ENCODE measurements at places on chromosomes 1 and 21. TPM values are rescaled to one million over a fixed set of nuclear protein-coding genes. Genes with fewer than 3 reads are reported as not detected.

Gene ZNF683
- not detected for total RNA-seq

Gene OR2T35
- total RNA-seq = not detected

Gene JMJD4
- total RNA-seq = 27.8 TPM

- no peak for DNase-seq
Measured at GRCh38 chr1:1212780-1213344, 1.1 kb downstream of the TNFRSF4 start.

Gene SERPINC1
- total RNA-seq = not detected

- peak; percentile 62 for DNase-seq
Measured at GRCh38 chr1:61588736-61589672, 135.9 kb downstream of the TM2D1 start.

- DNase-seq = no peak
Measured at GRCh38 chr1:3332662-3333061, 121.8 kb upstream of the ARHGEF16 start.

GRCh38 chr1:19606817-19607642 lies 37.1 kb upstream of the NBL1 start:
- no peak for DNase-seq

Gene DNALI1
- total RNA-seq = not detected

- no peak for DNase-seq
Measured at GRCh38 chr1:9827558-9828185, 3.9 kb upstream of the CLSTN1 start.

DNA sequence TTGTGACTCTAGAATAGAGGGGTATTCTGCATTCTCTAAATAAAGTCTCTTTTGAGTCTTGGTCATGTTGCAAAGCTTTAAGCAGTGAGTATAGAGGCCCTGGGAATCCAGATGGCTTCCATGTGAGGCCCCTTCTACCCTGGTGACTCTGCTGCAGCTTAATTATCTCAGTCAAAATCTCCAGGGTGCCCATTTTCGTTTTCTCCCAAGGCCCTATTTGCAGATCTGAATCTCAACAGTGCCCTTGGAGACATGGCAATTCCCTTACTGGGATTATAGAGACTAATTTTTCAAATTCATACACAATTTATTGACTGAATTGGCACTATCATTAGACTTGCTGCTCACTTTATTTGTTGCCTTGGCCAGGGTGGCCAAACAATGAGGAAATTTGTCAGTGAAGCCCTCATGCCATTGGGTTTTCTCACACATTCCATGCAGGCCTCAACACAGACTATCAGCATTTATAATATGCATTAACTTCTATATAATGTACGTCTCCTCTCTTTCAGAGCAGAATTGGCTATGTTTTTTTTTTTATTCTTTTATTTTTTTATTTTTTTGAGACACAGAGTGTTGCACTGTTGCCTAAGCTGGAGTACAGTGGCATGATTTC lies 35.1 kb downstream of the PROX1 start:
- DNase-seq = no peak

Gene CTNNBIP1
- 17.4 TPM for total RNA-seq

DNA sequence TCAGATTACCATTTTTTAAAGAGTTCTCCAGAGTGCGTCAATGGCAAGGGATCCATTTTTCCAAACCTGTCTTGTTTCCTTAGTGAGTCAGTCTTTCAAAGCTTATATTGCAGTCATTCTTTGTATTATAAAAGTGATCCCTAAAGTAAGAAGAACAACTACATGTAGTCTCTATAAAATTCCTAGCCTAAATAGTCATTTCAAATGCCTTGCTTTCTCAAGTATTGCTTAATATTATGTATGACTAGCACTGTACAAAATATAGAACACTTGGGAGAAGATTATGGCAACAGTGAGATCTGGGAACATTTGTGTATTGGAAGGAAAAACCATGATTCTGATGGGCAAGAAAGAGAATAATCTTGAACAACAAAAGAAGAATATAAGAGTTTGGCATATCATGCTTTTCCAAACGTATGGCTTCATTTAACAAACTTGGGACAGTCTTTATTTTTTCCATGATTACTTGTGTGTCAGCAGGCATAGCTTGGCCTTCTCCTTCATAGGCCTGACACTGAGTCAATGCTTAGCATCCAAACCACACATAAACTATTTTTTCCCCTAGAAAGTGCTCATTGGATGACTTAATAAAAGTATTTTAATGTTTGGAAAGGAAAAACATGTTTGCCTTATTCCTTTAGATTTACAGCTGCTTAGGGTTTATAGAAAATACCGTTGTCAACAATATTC lies 547.4 kb downstream of the LTN1 start:
- DNase-seq = no peak

- DNase-seq = no peak
Measured at GRCh38 chr1:65476327-65476726, 55.9 kb downstream of the LEPR start.

Gene ENTREP3
- total RNA-seq = 59.3 TPM

Gene KIFAP3
- total RNA-seq = 12.5 TPM

- DNase-seq = no peak
Measured at GRCh38 chr1:55990007-55990406, 589.4 kb downstream of the PLPP3 start.

GRCh38 chr21:33685613-33686197 lies 43.4 kb downstream of the ITSN1 start:
- no peak for DNase-seq

DNA sequence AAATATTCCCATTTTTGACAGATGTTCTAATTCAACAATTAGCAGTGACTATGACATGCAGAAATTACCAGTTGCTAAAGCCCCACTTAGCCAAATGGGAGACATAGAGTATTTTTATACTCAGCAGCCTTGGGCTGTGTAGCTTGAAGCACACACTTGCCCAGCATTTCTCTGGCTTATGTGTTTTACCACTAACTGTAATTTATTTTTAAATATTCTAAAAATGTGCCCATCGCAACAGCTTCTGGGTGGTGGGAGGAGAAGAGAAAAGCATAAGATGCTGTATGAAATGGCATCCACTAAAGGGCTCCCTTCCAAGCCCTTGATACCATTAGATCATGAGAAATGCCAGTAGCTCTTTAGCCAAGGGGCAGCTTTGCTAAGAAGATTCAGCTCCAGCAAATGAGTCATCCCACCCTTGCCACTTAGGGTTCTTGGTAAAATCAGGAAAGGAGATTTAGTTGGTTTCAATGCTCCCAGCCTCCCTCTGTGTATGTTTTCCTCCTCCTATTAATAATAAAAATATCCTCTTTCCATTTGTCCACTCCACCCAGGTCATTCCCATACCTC lies 462.7 kb upstream of the DEPDC1 start:
- no peak for DNase-seq

DNA sequence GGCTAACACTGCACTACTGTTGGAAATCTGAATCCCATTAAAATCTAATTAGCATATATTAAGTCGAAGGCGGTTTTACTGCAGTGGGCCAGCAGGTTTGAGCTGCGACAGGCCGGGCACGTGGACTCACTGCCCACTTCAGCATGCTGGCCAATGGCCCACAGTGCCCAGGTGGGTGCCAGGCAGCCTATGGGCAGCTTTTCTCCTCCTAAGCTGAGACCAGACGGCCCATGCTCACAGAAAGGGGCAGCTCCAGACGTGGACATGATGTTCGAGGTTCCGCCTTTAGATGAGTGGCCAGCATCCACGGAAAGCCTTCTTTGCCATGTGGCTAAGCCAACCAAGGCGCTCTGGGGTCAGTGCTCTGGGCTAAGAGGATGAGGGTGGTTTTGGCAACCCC lies 89.8 kb upstream of the KLHDC7A start:
- DNase-seq = no peak

Gene PIGM
- 5.1 TPM for total RNA-seq

GRCh38 chr1:153617663-153618062 lies 1.5 kb upstream of the S100A14 start:
- peak; percentile 66 for DNase-seq

Gene C1orf87
- total RNA-seq = not detected

Gene LCE1F
- total RNA-seq = not detected

DNA sequence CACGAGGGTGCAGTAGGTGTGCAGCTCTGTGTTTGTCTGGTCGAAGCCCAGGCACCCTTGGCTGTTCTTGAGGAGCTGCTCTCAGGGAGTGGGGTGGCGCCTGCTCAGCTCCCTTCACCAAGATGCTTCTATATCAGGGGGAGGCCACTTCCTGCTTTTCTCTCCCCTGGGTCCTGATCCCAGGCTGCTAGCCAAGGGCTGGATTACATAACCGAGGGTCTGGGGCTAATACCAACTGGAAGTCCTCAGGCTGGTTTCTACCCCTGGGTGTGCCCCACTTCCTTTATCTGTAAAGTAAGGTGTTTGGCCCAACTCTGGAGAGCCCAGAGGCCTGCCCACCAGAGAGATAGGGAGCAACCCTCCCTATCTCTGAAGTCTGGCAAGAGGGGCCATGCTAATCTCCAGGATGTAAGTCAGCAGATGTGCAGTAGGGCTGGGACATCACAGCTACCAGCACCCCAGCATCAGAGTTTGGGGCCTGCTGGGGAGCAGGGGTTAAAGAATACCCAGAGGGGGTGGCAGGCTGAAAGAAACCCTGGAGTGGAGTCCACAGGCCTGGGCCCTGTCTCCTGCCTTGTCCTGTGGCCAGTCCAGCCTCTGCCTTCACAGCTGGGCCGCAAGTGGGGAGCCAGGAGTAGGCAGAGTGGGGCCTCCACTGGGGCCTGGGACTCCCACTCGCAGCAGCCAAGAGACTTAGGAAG lies 2.1 kb downstream of the SELENBP1 start:
- DNase-seq = no peak

GRCh38 chr1:19074902-19075721 lies 118.6 kb upstream of the IFFO2 start:
- no peak for DNase-seq

Measured in OCI-LY7 (cell line).